NAMALWA (cell line): ENCODE measurements at places on chromosomes 7 and 10.
A peak's percentile ranks its signal among the peaks of the same experiment; 100 is the strongest.

- no peak for DNase-seq
Observed at GRCh38 chr7:100874300-100874576, 665 bp upstream of the SRRT start.

DNA sequence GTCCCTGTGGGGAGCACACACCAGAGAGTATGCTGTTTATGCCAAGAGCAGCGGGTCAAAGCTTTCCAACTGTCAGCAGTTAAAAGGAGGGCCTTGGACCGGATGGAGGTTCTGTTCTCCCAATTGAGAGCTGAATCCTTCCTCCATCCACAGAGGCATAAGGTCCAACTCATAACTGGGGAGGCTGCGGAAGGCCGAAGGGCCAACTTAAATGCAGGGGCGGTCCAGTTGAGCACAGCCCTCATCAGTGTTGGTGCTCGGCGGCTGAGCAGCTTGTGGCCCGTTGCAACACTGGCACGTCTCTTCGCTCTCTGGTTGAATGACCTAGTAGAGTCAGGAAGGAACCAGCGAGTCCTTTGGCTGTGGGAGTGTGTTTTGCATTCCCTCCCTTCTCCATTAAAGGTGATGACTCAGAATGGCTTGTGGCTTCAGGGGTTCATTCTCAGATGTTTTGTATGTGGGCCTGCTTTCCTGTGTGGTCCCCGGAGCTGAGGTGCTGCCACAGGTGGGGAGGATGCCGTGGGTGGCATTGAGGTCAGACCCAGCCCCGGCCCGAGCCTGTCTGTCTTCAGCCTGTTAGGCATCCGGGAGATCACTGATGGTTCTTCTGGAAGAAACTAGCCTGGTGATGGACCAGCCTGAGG is 44.8 kb upstream of the DMBT1 start:
- no peak for DNase-seq

DNA sequence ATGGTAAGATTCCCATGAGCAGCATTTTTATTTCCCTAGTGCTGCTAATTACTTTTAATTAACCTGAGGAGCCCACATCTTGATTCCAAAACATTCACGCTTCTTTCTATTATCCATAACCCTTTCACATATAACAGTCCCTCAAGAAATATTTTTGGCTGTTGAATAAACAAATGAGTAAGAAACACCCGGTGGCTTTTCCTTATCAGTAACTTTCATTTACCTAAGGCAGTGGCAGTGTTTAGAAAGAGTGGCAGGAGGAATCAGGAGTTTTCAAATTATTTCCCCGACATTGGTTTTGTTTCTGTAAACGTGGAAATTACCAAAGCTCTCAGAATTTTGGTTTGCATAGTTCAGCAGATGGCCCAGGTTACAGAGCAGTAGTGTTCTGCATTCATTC is 1015.6 kb upstream of the LRRTM3 start:
- DNase-seq = no peak

DNA sequence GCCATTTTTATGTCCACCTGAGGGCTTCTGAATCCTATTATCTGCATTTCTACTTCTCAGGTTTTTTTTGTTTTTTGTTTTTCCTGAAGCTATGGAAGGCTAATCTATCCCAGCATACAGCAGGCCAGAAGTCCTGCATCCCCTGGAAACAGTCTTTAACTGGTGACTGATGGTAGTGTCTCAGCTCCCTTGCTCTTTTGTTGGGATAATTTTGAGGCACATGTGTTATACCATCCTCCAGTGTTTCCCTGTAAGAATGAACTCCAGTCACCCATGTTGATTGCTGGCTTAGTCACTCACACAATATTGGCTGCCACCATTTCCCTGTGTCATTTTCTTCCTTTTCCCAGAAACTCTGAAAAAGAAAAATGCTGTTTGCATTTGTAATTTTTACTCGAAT is 1094.0 kb upstream of the LRRN3 start:
- DNase-seq = no peak

GRCh38 chr10:45440511-45441062 is 66.6 kb downstream of the ALOX5 start:
- no peak for DNase-seq

GRCh38 chr10:100522107-100522801 is 2.6 kb upstream of the SEC31B start:
- no peak for DNase-seq

GRCh38 chr10:92822060-92822634 is 26.2 kb upstream of the EXOC6 start:
- no peak for DNase-seq

- DNase-seq = peak; percentile 10
Observed at GRCh38 chr10:33783078-33783477, 448.6 kb upstream of the NRP1 start.

DNA sequence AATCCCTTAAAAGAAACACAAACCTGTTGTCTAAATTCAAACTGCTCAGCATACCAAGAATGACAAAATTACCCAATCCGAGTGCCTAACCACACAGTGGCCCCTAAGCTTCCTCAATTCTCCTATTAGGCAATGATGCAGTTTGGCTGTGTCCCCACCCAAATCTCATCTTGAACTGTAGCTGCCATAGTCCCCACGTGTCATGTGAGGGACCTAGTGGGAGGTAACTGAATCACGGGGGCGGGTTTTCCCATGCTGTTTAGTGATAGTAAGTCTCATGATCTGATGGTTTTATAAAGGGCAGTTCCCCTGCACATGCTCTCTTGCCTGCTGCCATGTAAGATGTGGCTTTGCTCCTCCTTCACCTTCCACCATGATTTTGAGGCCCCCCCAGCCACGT is 21.9 kb downstream of the PSAP start:
- peak; percentile 17 for DNase-seq

DNA sequence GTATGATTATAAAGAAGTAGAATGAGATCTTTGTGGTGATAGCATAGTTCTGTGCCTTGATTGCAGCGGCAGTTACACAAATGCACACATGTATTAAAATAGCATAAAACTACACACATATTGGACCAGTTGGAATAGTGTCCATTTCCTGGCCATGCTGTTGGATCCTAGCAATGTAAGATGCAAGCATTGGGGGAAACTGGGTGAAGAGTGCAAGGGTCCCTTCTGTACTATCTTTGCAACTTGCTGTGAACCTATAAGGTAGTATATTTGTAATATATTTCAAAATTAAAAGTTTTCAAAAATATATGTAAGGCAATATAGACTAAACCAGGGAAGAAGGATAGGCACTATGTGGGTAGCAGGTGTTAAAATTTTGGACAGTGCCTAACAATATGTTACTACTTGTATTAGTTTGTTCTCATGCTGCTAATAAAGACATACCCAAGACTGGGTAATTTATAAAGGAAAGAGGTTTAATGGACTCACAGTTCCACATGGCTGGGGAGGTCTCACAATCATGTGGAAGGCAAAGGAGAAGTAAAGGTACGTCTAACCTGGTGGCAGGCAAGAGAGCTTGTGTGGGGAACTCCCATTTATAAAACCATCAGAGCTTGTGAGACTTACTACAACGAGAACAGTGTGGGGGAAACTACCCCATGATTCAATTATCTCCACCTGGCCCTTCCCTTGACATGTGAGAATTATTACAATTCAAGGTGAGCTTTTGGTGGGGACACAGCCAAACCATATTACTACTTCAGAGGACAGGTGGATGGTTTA is 71.4 kb downstream of the RGS10 start:
- DNase-seq = no peak

- no peak for DNase-seq
Observed at GRCh38 chr7:34109936-34110780, 204.8 kb downstream of the BMPER start.

DNA sequence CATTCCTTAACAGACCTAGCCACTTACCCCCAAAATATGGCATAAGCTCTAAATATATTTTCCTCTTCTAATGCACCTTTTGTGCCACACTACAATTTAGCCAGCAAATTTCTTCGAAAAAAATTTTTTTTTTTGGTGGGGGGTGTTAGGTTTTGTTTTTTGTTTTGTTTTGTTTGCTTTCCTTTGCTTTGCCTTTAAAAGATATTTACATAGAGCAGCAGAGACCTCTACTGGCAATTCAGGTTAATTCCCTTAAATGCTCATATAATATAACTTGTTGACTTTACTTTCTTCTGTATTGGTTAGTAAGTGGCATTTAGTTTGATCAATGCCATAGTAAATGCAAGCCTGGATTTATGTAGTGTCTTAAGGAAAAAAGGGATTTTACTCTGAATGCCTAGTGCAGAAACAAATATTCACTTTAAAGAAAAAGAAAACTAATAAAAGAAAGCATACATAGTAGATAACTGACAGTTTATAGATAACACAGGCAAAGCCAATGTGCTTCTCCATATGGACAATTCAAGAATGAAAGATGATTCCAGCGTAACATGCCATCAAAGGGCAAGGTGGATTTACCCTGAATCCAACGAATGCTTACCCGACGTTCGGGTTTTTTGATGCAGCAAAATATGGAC is 1250.6 kb downstream of the GATA3 start:
- peak; percentile 49 for DNase-seq

GRCh38 chr10:132687893-132688579 is 97.9 kb downstream of the NKX6-2 start:
- no peak for DNase-seq

GRCh38 chr10:62121187-62121530 is 147.5 kb downstream of the RTKN2 start:
- no peak for DNase-seq

DNA sequence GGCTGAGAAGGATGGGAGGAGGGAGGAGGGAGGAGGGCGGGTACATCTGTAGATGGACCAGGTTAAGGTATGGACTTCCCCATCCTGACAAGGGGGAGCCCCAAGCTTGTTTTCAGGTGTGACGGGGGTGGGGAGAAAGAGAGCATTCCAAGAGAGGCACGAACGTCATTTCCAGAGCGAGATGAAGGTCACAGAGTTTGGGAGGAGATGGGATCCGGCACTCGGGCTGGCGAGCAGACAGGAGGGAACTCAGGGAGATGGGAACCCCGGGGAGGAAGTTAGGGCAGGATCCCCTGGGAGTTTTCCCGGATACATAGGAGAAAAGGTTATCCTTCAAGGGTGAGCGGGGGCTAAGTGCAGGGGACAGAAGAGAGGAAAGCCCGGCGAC is 118.8 kb downstream of the CUX1 start:
- no peak for DNase-seq

DNA sequence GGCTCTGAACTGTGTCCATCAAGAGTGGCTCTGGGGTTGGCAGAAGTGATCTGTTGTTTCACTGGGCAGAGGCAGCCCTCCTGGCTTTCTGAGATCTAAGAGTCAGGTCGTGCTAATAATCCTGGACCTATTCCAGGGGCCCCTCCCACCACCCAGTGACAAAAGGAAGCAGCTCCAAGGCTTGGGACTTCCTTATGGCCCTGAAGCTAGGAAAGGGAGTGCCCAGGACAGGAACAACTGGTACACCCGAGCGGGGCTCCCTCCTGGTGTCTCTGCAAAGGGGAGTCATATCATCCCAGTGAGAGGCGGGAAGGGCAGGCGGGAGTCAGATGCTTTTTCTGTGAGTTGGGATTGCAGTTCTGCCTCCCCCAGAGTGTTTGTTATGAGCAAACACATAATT is 32.3 kb downstream of the RPS24 start:
- no peak for DNase-seq

DNA sequence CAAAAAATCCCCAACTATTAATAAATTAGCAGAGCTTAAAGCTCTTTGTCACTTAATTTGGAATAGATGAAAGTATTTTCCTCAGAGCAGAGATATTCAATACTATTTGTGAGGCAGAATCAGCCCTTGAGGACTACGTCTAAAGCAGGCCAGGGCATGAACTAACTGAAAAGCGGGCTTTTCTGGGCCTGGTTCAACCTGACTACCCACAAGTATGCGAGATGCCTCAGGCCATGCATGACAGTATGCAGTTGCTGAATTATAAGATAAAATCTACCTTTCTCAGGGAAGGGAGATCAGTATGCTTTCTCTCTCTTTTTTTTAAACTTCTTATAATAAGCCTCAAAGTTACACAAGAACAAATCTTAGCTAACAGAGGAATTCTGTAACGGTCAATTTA is 20.1 kb downstream of the TMEM168 start:
- DNase-seq = no peak

DNA sequence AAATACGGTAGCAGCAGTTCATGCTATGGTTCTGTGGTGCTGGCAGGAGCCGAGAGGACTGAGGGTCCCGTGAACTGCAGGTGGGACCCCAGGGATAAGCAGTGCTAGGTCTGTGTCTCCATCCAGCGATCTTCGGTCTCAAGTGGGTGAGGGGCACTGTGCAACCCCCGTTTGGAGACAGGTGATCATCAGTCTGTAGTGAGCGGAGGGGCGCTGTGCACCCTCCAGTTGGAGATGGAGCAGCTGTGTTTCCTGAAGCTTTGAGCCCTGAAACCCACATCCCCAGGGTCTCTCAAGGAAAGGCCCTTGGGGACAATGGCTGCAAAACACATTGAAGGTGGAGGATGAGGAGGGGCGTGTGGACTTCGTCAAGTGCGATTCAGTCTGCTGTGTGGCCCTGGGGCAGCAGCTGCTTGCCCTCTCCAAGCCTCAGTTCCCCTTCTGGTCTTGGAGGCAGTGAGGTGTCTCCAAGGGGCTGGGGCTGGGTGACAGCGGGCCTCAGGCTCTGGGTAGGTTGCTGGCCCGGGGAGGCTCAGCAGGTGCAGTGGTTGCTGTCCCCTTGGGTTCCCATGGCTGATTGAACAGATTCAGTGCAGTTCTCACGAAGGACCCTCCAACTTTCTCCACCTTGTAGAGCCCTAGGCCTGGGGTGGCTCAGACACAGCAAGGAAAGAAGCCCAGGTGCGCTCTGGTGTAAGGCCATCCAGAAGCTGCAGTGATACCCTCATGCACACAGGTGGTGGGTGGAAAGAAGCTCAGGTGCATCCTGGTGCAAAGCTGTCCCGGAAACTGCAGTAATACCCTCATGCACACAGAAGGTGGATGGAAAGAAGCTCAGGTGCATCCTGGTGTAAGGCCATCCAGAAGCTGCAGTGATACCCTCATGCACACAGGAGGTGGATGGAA is 160.6 kb downstream of the ADARB2 start:
- DNase-seq = peak; percentile 80

- DNase-seq = no peak
Observed at GRCh38 chr7:143355450-143356385, 6.8 kb downstream of the FAM131B start.

DNA sequence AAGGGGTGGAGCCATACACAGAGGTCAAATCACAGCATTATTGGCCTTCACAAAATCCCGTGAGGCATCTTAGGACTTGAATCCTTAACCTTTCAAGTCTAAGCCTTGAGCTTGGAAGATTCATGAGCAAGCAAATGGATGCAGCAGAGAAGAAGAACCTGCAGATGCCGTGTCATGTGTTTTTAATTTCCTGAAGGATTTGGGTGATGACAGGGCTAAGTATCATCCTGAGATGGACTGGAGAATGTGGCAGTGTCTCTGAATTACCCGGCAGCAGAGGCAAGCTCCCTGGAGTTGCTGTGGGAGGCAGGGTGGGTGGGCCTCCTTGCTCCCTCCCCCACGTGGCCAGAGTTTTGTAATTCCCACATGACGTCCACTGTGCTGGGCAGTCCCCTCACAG is 50.8 kb downstream of the GCC1 start:
- no peak for DNase-seq

GRCh38 chr7:108009873-108010272 is 6.9 kb upstream of the LAMB1 start:
- DNase-seq = no peak
